ENCODE measurements at places on chromosomes 3 and 15. TPM values are rescaled to one million over a fixed set of nuclear protein-coding genes. Genes with fewer than 3 reads are reported as not detected.

The RAB6B gene
- total RNA-seq: 50.9 TPM

The SLC9C1 gene
- total RNA-seq: 0.45 TPM

The ABHD10 gene
- 60.9 TPM for total RNA-seq

The TPRG1 gene
- 3.4 TPM for total RNA-seq

The HOMER2 gene
- total RNA-seq: 53.0 TPM

The PLIN1 gene
- 0.45 TPM for total RNA-seq

The HES1 gene
- 14.3 TPM for total RNA-seq

The CELF6 gene
- total RNA-seq: 7.3 TPM

The WDR72 gene
- 0.54 TPM for total RNA-seq

The ADGRG7 gene
- not detected for total RNA-seq

The TNIK gene
- total RNA-seq: 74.9 TPM

The GOLGA8M gene
- 0.82 TPM for total RNA-seq

The FAM81A gene
- total RNA-seq: 4.9 TPM

The SAMD7 gene
- total RNA-seq: not detected

The TRPM1 gene
- not detected for total RNA-seq

The NPAP1 gene
- total RNA-seq: 1.9 TPM

The PSTPIP1 gene
- 0.27 TPM for total RNA-seq

The PPP1R14D gene
- total RNA-seq: not detected

The THPO gene
- total RNA-seq: 0.36 TPM

The ZBED2 gene
- total RNA-seq: not detected

The WDR93 gene
- 0.91 TPM for total RNA-seq

The QARS1 gene
- 150 TPM for total RNA-seq

The LMOD3 gene
- not detected for total RNA-seq

The CCR8 gene
- total RNA-seq: not detected

The RBPMS2 gene
- total RNA-seq: 0.27 TPM

The LRRC31 gene
- total RNA-seq: not detected

The GOLGA8T gene
- total RNA-seq: 0.64 TPM

The C2CD4A gene
- total RNA-seq: 0.73 TPM

The C3orf22 gene
- total RNA-seq: 0.18 TPM

The B3GALNT1 gene
- total RNA-seq: 96.6 TPM

The IL17RB gene
- 14.2 TPM for total RNA-seq

The MBD4 gene
- total RNA-seq: 19.5 TPM

The LDHAL6B gene
- total RNA-seq: not detected

The ALDH1A3 gene
- 46.3 TPM for total RNA-seq

The PLA2G4E gene
- total RNA-seq: not detected

The IGSF10 gene
- 3.9 TPM for total RNA-seq

The UACA gene
- 43.5 TPM for total RNA-seq

The TMCO5A gene
- not detected for total RNA-seq

The GNAT1 gene
- not detected for total RNA-seq

The MAGEL2 gene
- 3.4 TPM for total RNA-seq

The FSIP1 gene
- 6.1 TPM for total RNA-seq

The TUSC7 gene
- total RNA-seq: not detected

The RNF123 gene
- total RNA-seq: 23.5 TPM

The CACNA2D3 gene
- total RNA-seq: 5.4 TPM

The LINGO1 gene
- 30.1 TPM for total RNA-seq

The EPB42 gene
- total RNA-seq: 1.2 TPM

The SAMMSON gene
- not detected for total RNA-seq

The ARHGEF26 gene
- total RNA-seq: 10.1 TPM

The SMAD6 gene
- 10.8 TPM for total RNA-seq

The PDCD6IP gene
- total RNA-seq: 172 TPM

The FAM3D gene
- total RNA-seq: not detected

The NDUFB4 gene
- total RNA-seq: 40.5 TPM

The EBLN2 gene
- 14.4 TPM for total RNA-seq

The MCTP2 gene
- total RNA-seq: 0.64 TPM

The ARGFX gene
- total RNA-seq: not detected

The GPR156 gene
- 6.2 TPM for total RNA-seq

The MKRN3 gene
- 30.7 TPM for total RNA-seq

The ROBO2 gene
- total RNA-seq: 236 TPM

The DPPA2 gene
- total RNA-seq: not detected

All from cerebellum (tissue), 4 donors.